ENCODE measurements at places on chromosomes 1 and 21. TPM values are rescaled to one million over a fixed set of nuclear protein-coding genes. Genes with fewer than 3 reads are reported as not detected.

DNA sequence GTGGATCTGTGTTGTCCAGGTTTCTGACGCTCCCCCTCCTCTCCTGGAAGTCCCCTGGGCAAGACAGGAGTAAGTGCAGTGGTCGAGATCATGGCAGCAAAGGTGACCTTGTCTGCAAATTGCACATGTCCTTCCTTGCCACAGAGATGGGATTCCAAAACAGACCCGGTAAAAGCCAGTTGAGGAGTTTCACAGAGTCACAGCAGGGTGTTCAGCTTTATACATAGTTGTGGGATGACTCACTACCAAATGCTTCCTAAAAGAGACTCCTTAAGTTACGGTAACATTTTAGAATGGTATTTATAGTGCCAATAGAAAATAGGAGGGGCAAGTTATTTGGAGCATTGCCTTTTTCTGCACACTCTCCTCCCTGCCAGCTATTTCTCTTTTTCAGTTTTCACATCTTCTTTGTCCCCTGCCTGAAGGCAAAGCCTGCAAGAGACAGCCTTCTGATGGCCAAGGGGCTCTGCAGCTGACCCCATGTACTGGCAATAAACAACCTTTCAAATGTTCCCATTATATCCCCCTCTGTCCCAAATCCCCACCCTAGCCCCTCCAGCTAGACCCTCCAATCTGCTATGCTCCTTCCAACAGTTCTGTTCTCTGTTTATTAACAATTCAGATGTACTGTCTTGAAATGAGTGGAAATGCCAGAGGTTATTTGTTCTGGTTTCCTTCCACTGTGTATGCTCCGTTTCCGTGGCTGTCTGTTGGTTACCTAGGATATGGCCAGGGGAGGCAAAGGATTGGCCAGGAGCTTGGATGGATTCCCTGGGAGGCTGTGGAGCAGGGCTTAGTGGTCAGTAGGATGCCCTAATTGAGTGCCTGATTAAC, 115.0 kb downstream of the TGFB2 start:
- ATAC-seq = no peak

DNA sequence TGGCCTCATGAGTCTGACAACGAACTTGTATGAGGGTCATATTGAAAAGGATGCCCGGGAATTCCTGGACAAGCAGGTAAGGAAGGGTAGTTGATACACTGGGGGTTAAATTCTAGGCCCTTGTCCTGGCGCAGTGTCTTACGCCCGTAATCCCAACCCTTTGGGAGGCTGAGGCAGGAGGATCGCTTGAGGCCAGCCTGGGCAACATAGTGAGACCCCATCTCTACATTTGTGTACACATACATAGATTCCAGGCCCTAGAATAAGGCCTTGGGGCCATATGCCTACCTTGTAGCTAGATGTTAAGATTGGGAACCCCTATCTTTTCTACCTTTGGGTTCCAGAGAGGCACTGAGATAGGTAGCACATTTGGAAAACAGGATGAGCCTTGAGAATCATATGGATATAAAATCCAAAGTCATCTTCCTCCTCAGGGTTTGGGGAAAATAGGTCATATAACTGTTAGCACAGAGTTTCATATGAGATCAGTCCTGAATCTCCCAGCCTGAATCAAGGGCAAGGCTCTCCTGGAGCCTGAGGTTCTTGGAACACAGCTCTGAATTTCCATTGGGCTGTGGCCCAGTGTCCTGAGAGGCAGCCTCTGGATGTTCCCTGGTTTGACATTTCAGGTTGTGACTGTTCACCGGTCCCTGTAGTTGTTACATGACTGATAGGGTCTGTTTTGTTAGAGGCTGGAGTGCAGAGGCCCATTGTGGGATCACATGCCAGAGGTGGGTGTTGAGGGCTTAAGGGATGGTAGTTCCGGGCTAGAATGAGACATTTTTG, 104.4 kb downstream of the PIK3R3 start:
- ATAC-seq = no peak

GRCh38 chr1:64568171-64568450, 98.2 kb downstream of the CACHD1 start:
- no peak for ATAC-seq

DNA sequence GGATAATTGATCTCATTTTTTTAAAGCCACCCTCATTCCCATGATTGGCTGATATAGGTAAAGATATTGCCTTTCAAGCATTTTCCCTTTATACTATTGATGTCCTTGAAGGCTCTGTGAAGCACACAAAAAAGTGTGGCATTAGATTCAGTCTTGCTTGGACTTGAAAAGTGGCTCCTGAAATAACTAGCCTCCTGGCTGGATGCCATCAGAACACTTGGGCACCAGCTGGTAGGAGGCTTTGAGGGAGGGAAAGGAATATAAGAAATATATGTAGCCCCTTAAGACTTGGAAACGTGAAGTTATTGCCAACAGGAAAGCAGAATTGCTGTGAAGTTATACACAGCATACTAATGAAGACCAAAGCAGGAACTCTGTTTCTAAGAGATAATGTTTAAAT, 14.1 kb downstream of the MTR start:
- no peak for ATAC-seq

GRCh38 chr1:244210884-244211558, 159.9 kb downstream of the ZBTB18 start:
- no peak for ATAC-seq

GRCh38 chr1:63142001-63142400, 180.4 kb upstream of the FOXD3 start:
- ATAC-seq = no peak

DNA sequence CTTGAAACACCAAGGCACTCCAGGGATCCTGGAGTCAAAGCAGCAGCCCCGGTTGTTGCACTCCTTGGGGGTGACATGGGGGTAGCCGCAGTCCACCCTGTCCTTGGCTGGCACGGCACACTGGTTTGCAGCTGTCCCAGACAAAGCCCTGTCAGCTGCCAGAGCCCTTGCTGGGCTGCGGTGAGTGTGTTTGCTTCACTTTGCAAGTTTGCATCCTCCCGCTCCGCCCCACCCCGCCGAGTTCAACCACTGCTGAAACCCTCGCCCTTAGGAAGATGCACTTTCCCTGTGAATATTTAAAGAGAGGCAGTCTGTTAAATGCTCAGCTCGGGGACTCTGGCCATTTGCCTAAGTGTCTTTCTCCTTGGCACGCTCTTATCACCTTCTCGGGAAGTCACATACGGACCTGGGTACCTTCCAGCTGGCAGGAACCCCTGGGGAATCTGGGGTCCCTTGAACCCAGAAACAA, 1.7 kb downstream of the TFF3 start:
- no peak for ATAC-seq

DNA sequence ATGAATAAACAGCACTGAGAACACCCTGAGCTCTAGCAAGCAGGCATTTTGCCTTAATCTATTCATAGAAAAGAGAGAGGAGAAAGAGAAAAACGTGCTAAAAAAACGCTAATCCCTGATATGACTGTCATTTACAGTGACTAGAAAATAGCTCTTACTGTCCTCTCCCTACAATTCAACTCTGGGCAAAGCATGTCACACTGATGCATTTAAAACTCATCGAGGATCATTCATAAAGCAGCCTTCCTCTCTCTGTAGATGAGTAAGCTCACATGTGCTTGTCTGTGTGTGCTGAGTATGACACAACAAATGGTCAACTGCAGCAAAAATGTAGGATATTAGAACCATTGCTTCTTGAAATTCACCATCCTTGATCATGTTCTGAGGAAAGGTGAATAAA, 109.0 kb downstream of the SGIP1 start:
- ATAC-seq = no peak

- no peak for ATAC-seq
These were observed 89.5 kb upstream of the C1orf21 start for GRCh38 chr1:184297244-184297750.

DNA sequence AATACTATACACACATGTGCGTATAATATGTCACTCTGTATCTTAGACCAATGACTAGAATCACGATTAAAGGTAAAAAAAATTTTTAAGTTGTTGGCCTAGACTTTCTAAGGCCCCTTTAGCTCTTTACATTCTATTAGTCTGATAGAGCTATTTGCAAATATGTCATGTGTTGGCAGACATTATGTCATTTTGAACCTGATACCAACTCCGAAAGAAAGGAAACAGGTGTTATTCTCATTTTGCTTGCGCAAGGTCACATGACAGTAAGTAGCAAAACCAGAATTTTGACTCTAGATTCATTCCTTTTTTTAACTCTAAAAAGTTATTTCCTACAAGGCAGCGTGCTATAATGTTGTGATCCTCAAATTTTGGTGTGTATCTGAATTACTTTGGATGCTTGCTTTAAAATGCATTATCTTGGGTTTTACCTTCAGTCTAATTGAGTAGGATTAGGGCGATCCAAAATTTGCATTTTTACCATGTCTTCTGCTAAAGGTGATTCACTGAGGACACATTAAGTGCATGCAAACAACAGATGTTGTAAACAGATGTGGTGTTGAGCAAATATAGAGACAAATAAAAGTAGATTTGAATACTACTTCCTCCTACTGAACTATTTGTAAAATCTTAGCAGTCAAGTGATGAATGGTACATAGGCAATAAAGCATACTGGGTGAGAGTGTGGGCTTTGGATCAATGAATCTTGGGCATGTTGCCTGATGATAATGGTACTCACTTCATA, 63.5 kb upstream of the KIAA1614 start:
- ATAC-seq = no peak

- ATAC-seq = no peak
These were observed 6.2 kb downstream of the ADAMTSL4 start for GRCh38 chr1:150555198-150555970.

DNA sequence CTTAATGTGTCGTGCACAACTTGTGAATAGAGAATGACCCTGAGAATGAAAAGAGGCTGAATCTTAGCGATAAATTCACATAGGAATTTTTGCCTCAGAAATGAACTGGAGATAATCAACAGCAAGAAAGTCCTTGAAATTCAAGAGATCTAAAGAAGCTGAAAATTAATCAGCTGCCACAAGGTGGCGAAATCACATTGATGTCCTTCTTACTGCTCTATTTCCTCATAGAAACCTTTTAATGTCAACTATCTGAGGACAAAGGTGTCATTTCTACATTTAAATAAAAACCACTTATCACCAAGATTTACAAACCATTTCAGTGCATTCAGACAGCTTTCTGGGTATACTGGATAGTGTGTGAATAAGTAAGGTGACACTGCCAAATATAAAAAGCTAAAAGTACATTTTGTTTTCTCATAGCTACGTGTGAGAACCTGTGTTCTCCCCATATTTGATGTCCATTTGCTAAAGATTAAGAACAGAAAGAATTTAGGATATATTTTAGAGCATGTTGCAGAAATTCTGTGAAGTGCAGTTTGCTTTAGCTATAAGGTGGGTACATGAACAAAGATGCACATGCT, 485.3 kb upstream of the PTBP2 start:
- ATAC-seq = no peak

DNA sequence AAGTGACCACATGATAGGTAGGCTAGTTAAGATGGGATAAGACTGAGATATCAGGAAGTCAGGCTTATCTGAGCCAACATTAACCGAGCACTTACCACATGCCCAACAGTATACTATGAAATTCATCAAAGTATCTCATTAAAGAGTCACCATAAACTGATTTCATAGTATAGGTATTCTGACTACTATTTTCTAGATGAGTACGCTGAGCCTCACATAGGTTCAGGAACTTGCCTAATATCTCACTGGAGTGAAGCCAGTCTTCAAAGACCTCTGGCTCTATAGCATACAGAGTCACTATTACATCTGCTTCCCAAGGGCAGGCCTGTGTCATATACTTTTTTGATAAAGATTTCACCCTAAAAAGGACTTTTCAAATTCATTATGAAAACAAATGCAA, 115.6 kb upstream of the NGF start:
- ATAC-seq = no peak

DNA sequence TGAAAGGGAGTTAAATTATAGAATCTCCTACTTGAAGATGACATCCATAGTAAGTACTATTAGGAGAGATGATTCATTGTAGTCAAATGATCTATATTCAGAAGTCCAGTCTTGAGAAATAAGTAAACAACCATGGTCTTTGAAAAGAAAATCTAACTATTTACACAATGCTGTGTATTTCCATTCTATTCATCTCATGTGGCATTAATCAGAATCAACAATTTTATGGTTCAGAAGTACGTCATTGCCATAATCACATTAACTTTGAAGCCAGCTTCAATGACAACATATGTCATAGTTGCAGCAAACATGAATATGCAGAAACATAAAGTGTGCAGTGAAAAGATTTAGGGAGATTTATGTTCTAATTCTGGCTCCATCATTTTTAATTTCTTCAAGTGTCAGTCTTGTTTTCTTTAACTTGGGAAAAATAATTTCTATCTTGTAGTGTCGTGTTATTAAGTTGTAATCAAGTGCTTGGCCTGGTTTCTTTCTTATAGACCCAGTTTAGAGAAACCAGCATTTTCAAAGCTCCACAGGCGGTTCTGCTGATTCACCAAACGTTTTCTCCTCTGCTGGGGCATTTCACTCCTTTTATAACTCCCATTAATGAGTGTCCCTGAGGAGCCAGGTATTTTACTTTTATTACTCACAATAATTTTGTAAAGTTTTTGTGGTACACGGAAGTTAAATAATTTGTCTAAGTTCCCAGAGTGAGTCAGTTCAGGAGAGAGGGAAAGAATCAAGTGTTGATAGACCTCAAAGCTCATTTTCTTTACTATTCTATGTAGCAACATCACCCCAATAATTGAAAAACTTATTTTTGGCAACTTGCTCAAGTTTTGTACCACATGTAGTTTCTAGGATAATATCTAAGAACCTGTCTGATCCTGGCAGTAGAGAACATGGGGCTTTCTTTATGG, 35.9 kb upstream of the PTGS2 start:
- no peak for ATAC-seq

- ATAC-seq = peak; percentile 55
These were observed 747 bp upstream of the ENAH start for GRCh38 chr1:225653463-225654276.

GRCh38 chr1:101299141-101299540, 62.3 kb downstream of the S1PR1 start:
- ATAC-seq = no peak

GRCh38 chr1:29398431-29398830, 162.1 kb downstream of the PTPRU start:
- no peak for ATAC-seq

GRCh38 chr1:10257851-10258250, 47.5 kb downstream of the KIF1B start:
- ATAC-seq = no peak

DNA sequence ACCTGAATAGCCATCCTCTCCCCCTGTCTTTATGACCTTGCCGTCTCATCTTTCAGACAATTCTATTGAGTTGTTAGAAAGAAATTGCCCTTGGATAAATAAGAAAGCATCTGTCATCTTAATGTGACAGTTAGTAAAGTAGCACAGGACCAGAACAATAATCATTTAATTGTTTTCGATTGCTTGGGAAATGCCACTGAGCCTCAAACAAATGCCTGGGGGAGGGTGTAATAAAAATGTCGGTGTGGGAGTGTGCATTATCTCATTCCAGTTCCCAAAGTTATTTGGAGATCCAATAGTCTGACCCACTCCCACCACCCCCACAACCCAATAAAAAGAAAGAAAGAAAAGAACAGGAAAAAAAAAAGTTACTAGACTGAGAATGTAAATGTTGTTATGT, 509.3 kb upstream of the LRRC7 start:
- no peak for ATAC-seq

The LINGO4 gene
- total RNA-seq = 4.0 TPM

The NHLH2 gene
- total RNA-seq = not detected

The CFAP74 gene
- total RNA-seq = not detected

The CCDC17 gene
- 4.7 TPM for total RNA-seq

The TESK2 gene
- total RNA-seq = 8.9 TPM

The MANEAL gene
- total RNA-seq = 3.0 TPM

The FCRL3 gene
- 1.1 TPM for total RNA-seq

The PRPF38A gene
- total RNA-seq = 82.5 TPM

The CLCNKA gene
- total RNA-seq = 0.40 TPM

The TEX38 gene
- total RNA-seq = not detected

The CNIH3 gene
- 1.4 TPM for total RNA-seq

Data from activated T-helper 17 cell treated with anti-CD3 and anti-CD28 coated beads, Interleukin-2, amount 50 U/mL, for 72 hours (primary cell).